ENCODE measurements at places on chromosomes 7 and 10.

DNA sequence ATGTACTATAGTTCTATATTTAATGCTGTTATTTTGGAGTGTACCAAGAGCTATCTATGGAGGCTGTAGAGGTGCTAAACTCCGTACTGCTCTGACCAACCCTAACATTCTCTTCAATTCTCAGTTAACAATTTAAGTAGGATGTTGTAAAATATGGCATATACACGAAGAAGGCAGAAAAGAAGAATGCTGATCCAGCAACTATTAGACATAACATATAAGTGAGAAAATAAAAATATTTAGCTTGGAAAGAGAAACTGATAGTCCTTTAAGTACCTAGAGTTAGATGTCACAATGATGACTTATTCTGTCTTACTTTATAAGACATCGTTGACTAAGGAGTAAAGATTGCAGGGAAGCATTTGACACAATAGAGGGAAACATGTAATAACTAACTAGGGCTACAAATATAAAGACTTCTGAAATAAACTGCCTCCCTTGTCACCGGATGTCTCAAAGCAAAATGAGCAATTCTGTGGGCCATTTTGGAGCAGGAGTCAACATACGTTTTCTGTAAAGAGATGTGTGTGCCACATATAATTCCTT is 159.5 kb downstream of the CPEB3 start:
- no peak for DNase-seq

- no peak for DNase-seq
Observed at GRCh38 chr10:127968659-127969058, 61.8 kb downstream of the PTPRE start.

DNA sequence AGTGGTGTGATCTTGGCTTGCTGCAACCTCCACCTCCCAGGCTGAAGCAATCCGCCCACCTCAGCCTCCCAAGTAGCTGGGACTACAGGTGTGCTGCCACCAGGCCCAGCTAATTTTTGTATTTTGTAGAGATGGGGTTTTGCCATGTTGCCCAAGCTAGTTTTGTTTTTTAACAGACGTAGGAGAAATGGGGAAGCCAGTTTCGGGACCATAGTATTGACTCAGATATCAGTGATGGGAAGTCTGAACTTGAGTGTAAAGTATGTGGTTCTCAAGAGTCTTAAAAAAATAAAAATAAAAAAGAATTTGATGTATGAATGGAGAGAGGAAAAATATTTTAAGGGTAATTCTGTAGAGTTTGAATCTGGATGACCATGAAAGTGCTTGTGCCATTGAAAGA is 34.2 kb downstream of the SP4 start:
- DNase-seq, result no peak

DNA sequence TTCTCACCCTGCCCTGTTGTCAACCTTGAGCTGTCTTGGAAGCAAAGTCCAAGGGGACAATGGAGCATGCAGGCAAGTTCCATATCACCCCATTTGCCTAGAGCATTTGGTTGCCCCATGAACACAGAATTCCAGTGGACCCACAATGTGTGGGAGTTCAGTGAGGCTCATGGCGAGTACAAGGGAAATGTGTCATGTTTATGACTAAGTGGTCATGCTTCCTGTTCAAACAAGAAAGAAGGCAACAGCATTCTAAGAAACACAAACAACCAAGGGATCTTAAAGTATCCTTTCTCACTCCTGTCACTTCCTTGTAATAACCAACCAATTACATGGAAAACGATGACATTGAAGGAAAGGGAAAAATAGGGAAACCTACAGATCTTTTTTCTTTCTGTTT is 513.0 kb downstream of the INHBA start:
- DNase-seq, result peak; percentile 27

GRCh38 chr7:158109364-158110033 is 478.1 kb downstream of the PTPRN2 start:
- no peak for DNase-seq
